ENCODE measurements at places on chromosomes 6 and 20.

- peak; percentile 41 for DNase-seq
These were observed 33.2 kb upstream of the TFAP2C start for GRCh38 chr20:56595746-56596475.

GRCh38 chr6:6148192-6148815, 141.6 kb upstream of the NRN1 start:
- DNase-seq, result no peak

GRCh38 chr6:78947962-78948361, 80.6 kb downstream of the IRAK1BP1 start:
- no peak for DNase-seq

DNA sequence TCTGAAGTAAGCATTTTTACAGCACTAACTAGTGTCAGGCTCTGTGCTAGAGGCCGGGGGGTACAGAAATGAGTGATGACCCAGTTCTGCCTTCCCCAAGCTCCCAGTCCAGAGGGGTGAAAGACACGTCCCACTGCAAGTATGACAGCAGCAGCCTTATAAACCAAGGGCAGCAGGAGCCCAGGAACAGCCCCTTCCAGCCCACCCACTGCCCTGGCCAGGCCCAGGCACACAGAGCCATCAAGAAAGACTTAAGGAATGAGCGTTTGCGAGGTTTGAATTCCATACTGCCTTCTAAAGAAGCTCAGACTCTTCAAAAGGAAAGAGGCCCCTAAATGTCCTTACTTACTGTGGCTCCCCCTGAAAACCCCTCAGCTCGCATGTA, 10.0 kb downstream of the TRERF1 start:
- peak; percentile 45 for DNase-seq

GRCh38 chr6:134619789-134620188, 301.9 kb upstream of the SGK1 start:
- DNase-seq, result no peak

- no peak for DNase-seq
These were observed 24.9 kb upstream of the LAMA4 start for GRCh38 chr6:112279031-112279935.

DNA sequence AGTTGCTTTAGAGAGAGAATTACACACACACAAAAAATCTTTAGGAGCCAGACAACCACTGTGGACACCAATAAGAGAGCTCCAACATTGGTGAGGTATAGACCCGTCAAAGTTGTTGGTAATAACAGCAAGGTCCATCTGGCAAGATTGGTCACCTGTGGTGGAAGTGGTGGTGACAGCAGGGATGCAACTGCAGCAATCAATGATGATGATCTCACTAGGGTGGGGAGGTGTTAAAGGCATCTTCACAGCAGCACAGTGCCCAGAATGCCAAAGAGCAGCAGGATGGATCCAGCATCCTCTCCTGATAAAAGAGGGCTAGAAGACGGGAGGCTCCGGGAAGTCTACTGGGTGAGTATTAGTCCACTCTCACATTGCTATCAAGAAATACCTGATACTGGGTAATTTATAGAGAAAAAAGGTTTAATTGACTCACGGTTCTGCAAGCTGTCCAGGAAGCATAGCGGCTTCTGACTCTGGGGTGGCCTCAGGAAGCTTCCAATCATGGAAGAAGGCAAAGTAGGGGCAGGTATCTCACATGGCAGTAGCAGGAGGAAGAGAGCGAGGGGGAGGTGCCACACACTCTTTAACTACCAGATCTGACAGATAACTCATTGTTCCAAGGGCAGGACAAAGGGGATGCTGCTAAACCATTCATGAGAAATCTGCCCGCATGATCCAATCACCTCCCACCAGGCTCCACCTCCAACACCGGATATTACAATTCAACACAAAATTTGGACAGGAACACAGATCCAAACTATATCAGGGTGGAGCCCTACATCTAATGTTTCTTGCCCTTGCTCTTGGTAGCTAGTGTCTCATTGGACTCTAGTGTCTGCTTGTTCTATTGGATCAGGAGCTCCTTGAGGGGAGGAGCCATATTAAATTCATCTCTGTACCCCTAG, 48.9 kb downstream of the KLHL31 start:
- no peak for DNase-seq

Data from HAP-1 (cell line).